Esophagus muscularis mucosa (tissue), 4 donors: ENCODE measurements at places on chromosomes 7 and 10.

GRCh38 chr7:148398844-148399365 lies 191.7 kb upstream of the C7orf33 start:
- H3K27me3 ChIP-seq, result no peaks in the 10 kb centered on the region
- no peaks in the 10 kb centered on the region for H3K36me3 ChIP-seq
- H3K4me3 ChIP-seq, result no peak overlapping the region
- H3K27ac ChIP-seq, result no peak overlapping the region

DNA sequence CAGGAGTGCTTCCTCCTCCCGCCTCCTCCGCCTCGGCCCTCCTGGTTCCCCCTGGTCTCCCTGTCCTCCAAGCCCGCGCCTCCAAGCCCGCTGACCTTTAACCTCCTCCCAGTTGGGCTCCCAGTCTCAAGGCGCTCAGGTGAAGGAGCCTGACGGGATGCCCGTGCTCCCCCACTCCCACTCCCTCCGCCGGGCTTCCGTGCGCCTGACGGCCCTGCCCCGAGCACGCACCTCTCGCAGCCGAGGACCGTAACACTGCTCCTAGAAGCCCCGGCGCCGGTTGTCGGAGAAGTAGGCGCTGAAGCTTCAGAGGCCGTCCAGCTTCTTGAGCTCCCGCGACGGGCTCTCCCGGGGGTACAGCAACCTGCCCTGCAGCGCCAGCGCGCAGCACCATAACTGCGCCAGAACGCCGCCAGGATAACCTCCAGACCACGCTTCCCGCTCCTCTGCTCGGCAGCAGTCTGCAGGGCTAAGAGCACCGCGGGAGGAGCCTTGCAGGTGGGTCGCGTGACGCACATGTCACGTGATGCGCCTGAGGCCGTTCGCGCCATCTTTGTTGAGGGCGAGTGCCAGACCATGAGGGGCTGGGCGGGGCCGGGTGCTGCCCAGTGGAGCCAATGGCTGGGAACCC lies 71.0 kb upstream of the ZNF479 start:
- no peak overlapping the region for H3K27ac ChIP-seq
- H3K4me1 ChIP-seq, result no peaks in the 10 kb centered on the region

DNA sequence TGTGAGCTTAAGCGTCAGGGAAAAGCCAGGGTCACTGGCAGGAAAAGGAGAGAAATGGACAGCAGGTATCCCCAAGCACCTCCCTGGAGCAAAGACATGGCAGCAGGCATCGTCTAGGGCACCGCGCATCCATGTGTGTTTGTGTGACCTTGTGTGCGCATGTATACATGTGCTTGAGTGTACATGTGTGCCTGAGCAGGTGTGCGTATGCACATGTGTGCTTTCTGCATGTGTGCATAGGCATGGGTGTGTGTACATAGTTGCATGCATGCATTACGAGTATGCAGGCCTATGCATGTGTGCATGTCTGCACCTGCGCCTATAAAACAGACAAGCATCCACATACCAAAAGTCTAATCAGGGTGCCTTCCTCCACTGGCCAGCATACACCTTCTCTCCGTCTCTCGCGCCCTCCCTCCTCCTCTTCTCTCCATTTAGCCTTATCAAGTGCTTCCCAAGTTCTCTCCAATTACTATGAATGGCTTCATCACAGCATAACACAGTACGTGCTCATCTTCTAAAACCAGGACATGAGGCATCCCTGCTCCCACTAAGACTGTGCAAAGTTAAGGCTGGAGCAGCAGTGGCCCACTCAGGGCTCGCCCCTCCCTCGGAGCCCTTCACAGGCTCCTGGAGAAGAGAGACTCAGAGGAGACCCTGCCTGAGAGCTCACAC lies 30.6 kb downstream of the RASGEF1A start:
- H3K4me1 ChIP-seq, result no peaks in the 10 kb centered on the region
- no peak for DNase-seq
- H3K36me3 ChIP-seq, result no peaks in the 10 kb centered on the region
- no peaks in the 10 kb centered on the region for H3K27me3 ChIP-seq
- H3K27ac ChIP-seq, result no peak overlapping the region

DNA sequence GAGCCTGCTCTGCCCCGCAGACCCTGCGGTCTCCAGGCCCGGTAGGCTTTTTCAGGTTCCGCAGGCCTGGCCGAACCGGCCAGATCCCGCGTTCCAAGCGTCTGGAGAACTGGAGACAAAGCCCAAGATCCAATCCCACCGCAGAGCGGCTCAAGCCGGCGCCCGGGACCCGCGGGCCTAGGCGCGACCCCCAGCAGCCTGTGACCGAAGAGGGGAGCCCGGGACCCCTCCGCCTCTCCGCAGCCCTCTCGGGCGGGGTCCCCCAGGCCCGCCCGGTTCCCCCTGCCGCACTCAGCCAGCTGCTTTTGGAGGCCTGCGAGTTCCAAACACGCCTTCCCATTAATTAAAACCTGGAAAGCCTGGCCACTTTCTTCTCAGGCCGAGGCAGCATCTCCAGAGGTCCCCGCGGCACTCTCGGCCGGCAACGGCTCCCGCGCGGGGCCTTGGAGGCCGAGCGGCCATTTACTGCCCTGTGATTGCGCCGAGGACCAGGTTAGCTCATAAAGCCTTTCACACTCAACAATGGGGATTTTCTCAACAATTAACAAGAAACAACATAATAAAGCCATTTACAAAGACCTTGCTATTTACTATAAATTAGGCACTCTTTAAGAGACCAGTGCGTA lies 16.7 kb downstream of the SKIDA1 start:
- H3K4me1 ChIP-seq, result peaks cover 9% of the 10 kb centered on the region
- H3K27me3 ChIP-seq, result no peaks in the 10 kb centered on the region
- no peaks in the 10 kb centered on the region for H3K36me3 ChIP-seq
- no peak overlapping the region for H3K27ac ChIP-seq
- no peak for DNase-seq

DNA sequence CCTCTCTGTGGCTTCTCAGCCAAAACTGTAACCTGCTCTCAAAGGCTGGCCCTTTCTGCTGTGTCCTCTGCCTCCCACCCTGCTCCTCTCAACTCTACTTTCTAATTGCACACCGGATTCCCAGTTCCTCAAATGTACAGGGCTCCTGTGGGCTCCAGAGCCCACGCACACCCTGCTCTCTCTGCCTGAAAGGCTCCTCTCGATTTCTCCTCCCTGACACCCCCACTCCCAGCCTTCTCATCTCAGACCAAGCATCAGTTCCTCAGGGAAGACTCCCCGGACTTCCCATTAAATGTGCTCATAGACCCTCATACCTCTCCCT lies 111.7 kb upstream of the STEAP1B start:
- H3K36me3 ChIP-seq, result no peaks in the 10 kb centered on the region
- no peaks in the 10 kb centered on the region for H3K27me3 ChIP-seq

- H3K36me3 ChIP-seq, result no peaks in the 10 kb centered on the region
- H3K27me3 ChIP-seq, result no peaks in the 10 kb centered on the region
Measured at GRCh38 chr7:111192614-111193413, 101.9 kb downstream of the LRRN3 start.

DNA sequence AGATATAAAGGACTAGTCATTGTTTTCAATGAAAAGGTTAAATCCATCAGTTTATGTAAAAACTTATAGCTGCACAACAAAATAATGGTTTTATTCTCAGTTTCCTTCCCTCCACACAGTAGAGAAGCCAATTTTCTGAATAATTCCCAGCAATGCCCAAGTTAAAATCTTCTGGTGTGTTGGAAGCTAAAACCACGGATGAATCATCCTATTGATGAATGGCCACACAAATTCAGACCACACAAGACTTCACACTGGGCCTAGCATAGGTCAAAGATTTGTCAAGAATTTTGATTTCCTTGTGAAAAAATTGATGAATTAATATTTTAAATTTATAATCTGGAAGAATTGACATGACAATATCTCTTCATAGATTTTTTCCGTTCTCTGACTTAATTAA lies 617.6 kb downstream of the INHBA start:
- H3K27ac ChIP-seq, result no peak overlapping the region
- no peaks in the 10 kb centered on the region for H3K4me1 ChIP-seq
- no peak overlapping the region for H3K4me3 ChIP-seq
- DNase-seq, result no peak
- H3K27me3 ChIP-seq, result no peaks in the 10 kb centered on the region
- no peaks in the 10 kb centered on the region for H3K36me3 ChIP-seq

- peaks cover 85% of the 10 kb centered on the region for H3K4me1 ChIP-seq
- DNase-seq, result no peak
- H3K4me3 ChIP-seq, result no peak overlapping the region
Measured at GRCh38 chr10:11146402-11147171, 128.9 kb downstream of the CELF2 start.

- H3K27me3 ChIP-seq, result peaks cover 10% of the 10 kb centered on the region
- H3K4me3 ChIP-seq, result peak overlapping the region; percentile 20
- H3K27ac ChIP-seq, result no peak overlapping the region
- H3K36me3 ChIP-seq, result no peaks in the 10 kb centered on the region
Measured at GRCh38 chr10:13383399-13383761, 35.3 kb upstream of the SEPHS1 start.

DNA sequence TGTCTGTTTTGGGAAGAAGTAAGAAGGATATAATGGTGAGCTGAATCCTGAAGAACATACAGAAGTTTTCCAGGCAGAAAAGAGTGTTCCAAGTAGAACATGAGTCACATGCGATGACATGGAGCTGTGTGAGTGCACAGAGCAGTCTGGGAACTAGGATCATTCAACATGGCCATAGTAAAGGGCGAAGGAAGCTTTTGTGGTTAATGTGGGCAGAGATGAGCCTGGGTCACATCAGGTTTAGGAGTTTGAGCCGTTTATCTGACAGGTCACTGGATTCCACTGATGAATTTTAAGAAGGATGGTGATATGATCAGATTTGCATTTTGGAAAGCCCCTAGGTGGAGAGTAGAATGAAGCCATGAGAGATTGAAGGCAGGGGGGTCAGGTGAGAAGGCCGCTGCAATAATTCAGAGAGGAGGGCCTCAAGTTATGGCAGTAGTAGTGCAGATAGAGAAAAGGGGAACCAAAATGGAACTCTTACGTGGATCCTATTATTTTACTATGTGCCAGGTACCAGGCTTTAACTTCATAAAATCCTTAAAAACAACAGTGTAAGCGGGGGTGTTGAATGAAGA lies 171.3 kb downstream of the RNLS start:
- H3K36me3 ChIP-seq, result no peaks in the 10 kb centered on the region
- no peaks in the 10 kb centered on the region for H3K27me3 ChIP-seq
- H3K4me1 ChIP-seq, result no peaks in the 10 kb centered on the region
- H3K27ac ChIP-seq, result no peak overlapping the region

DNA sequence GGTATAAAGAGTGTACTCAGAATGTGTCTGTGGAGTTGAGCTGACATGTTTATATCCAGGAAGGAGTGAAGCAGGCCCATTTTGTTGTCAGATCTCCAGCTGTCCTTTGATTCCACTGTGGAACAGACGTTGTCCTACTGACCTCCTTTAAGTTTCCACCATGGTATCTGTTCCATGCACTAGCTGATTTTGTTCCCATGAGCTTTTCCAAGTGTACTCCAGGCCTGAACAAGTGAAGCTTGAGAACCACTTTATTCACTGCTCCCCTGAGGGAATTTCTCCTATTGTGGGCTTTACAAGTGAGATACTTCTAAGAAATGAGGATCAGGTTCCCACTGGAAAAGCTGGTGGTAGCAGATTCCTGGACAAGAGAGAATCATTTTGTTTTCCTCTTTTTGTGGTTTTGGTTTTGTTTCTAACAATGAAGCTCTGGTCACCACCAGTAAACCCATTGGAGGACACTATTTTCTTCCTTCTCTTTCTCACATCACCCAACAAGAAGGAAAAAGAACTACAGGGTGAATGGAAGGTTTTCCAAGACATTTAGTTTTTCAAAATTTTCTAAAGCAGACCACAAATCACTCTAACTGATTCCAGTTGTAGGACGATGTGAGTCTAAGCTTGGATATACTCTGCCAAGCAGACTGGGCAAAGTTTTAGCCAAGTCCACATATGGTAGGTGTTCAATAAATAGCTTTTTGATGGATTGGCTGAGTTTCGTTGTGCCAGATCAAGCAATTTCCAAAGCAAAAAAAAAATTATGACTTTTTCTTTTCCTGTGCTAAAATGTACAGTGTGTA lies 144.2 kb downstream of the JCAD start:
- H3K4me3 ChIP-seq, result no peak overlapping the region
- H3K4me1 ChIP-seq, result peaks cover 16% of the 10 kb centered on the region
- no peaks in the 10 kb centered on the region for H3K36me3 ChIP-seq
- H3K27me3 ChIP-seq, result no peaks in the 10 kb centered on the region

GRCh38 chr7:21468969-21469368 lies 41.1 kb downstream of the SP4 start:
- no peaks in the 10 kb centered on the region for H3K4me1 ChIP-seq
- no peak overlapping the region for H3K27ac ChIP-seq
- DNase-seq, result no peak
- no peaks in the 10 kb centered on the region for H3K36me3 ChIP-seq

DNA sequence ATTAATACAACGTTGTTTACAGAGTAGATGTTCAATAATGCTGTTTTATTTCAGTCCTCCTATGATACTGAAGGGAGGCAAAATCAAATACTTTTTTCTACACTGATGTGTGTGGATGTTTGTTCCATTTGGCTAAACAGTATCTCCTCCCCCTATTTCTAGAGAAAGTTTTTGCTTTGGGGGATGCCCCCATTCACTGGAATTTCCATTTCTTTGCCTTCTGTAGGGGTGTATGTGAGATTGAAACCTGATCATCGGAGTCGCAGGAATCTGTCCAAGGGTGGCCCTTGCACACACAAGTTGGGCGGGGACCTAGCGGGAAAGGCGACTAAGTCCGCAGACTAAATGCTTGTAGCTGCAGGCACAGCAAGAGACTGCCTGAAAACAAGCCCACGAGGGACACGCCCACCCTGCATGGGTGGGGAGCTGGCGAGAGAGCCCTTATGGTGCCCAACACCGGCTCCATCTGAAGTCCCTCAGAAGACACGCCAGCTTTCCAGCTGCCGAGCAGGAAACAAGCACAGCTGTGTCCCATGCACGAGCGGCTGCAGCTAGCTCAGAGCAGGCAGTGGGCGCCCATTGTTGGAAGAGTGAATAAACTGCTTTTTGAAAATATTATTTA lies 58.0 kb downstream of the ESYT2 start:
- H3K27ac ChIP-seq, result no peak overlapping the region
- H3K27me3 ChIP-seq, result no peaks in the 10 kb centered on the region
- H3K4me3 ChIP-seq, result no peak overlapping the region
- no peaks in the 10 kb centered on the region for H3K4me1 ChIP-seq

DNA sequence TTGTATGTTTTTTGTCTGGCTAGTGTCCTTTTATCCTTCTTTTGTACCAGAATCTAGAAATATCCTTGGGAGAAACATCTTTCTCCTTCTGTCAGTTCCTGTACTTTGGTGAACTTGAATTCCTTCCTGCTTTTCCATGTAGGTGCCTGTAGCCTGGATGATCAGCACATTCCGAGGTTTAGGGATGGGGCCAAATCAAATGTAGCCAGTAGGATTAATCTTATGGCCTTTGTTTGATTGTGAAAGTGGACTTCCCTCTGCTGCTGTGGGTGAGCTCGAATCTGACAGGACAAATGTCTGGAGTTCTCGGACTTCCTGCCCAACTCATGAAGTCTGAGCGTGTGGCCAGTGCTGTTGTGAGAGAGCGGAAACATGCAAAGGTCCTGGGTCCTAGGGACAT lies 33.2 kb upstream of the NAMPT start:
- H3K4me3 ChIP-seq, result no peak overlapping the region
- H3K27me3 ChIP-seq, result no peaks in the 10 kb centered on the region
- no peak overlapping the region for H3K27ac ChIP-seq
- no peak for DNase-seq
- no peaks in the 10 kb centered on the region for H3K36me3 ChIP-seq
